ENCODE measurements at places on chromosomes 3 and 15.

GRCh38 chr3:187798126-187798525, 52.9 kb upstream of the BCL6 start:
- no peak for DNase-seq

DNA sequence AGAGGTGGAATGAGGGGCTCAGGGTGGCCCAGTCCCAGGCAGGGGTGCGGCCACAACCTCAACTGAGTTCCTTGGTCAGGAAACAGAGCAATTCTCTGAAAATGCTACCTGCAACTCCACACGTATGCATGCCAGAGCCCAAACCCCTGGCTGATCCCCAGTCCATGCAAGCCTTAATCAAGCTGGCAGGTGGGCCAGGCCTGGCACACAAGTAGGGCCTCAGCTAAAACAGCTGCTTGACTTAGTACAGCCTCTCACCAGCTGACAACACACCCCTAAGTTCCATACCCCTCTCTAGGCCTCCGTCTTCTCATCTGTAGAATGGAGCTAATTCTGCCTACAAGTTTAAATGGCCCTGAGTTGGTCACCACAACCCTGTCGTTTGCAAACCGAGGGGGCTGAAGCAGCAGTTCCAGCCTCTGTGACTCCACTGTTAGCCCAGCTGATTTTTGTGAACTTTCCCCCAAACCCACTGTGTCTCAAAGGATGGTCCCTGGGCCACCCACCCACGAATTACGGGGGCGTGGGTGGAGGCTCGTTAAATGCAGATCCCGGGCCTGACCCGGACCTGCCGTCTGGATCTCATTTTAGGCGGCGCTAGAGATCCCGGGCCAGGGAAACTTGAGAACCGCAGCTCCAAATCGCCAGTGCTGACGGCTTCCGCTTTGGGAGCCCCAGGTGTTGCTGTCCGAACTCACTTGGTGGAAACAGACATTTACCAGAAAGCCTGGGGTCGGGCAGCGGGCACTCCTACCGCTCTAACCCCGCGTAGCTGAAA, 927 bp downstream of the CHDH start:
- DNase-seq: no peak

- DNase-seq: no peak
Measured at GRCh38 chr3:100333970-100334487, 528 bp upstream of the NIT2 start.

DNA sequence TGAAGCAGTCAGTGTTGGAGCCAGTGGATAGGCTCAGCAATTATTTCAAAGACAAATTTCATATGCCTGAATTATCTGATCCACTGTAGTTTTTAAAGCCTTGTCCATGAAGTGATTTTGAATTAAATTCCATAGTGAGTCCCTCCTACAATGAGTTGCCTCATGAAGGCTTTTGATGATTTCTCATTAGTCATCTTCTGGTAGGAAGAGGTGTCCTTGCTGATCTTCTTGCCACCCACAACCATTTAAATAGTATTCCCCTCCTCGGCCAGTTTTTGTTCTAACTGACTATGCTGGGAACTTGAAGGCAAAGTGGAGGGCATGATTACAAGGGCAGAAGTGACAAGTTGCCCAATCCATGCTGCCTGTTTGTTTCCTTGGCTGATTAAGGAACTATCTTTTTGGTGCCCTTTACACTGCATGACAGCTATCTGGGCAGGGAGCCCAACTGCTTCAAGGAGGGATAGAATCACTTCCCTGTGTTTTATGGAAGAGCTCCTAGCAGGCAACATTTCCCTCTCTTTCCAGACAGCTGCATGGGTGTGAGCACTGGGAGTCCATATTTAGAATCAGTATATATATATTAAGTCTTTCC, 617.5 kb downstream of the ZPLD1 start:
- DNase-seq: no peak

GRCh38 chr15:80006946-80007345, 36.0 kb upstream of the BCL2A1 start:
- DNase-seq: no peak

DNA sequence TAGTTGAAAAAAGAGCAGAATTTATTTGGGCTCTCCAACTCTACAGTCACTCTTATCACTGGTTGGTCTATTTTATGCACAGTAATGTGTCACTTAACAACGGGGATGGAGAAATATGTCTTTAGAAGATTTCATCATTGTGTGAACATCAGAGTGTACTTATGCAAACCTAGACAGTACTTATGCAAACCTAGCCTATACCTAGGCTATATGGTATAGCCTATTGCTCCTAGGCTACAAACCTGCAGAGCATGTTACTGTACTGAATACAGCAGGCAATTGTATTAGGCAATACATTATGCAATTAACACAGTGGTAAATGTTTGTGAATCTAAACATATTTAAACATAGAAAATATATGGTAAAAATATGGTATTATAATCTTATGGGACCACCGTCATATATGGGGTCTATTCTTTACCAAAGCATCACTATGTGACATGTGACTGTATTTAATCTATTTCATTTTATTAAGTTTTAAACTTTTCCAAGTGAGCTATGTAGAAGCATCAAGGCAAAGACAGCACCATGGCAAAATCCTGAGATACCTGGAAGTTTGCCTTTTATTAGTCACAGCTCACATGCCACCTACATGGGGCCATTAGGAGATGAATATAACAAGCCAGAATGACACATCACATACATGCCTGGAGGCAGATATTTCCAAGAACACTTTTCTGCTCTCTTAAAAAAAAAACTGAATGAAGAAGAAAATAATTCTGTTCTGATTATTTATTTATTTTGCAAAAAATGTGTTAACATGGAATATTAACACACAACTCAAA, 537.4 kb downstream of the TUSC7 start:
- DNase-seq: no peak

- no peak for DNase-seq
Measured at GRCh38 chr3:185825639-185826481, 1.0 kb upstream of the IGF2BP2 start.

GRCh38 chr3:122456074-122456473, 40.2 kb upstream of the WDR5B start:
- DNase-seq: no peak

DNA sequence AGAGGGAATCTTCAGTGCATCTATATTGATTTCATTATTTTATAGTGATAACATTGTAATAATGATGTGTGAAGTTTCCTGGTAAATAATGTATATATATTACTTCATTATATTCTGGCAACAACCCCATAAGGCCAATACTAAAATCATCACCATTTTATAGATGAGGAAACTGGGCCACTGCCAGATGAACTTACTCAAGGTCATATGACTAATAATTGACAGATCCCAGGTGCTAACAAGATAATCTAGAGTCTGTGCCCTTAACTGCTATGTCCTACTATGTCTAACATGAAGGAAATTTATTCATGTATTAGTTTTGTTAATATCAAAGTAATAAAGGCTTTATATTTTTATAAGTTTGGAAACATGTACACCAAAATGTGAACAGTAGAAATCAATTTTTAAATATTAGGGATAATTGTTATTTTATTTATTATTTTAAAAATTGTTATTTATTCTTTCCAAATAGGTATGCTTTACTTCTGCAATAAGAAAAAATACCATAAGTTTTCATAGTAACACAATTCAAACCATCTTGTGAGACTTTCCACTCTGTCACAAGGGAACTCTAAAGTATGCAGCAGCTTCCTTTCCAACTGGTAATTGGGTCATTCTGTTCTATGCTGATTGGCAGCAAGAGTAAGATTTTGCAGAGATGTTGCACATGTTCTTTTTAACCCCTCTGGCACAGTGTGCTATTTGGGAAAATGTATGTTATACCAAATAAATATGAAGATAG, 90.8 kb upstream of the CMC1 start:
- DNase-seq: no peak

- no peak for DNase-seq
Measured at GRCh38 chr3:24323272-24323671, 171.4 kb downstream of the THRB start.

- no peak for DNase-seq
Measured at GRCh38 chr15:40838756-40839155, 5.1 kb upstream of the SPINT1 start.

GRCh38 chr3:182364723-182365650, 428.3 kb upstream of the ATP11B start:
- DNase-seq: no peak

DNA sequence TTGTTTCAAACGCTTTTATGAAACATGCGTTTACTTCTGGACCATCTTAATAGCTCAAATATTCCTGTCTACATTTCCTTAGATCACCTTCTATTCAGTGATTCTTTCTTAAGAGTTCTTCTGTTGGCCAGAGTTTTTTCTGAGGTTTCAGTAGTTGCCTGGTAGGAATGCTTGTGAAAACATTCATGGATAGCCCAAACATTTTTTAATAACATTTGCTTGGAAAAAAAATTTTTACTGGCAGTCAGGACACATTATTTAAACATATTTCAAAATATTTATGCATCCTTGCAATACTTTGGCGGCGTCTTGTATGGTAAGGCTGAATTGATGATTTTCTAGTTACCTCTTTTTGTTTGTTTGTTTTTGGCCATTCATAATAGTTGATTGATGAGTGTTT, 47.4 kb upstream of the ZBTB20 start:
- DNase-seq: no peak

DNA sequence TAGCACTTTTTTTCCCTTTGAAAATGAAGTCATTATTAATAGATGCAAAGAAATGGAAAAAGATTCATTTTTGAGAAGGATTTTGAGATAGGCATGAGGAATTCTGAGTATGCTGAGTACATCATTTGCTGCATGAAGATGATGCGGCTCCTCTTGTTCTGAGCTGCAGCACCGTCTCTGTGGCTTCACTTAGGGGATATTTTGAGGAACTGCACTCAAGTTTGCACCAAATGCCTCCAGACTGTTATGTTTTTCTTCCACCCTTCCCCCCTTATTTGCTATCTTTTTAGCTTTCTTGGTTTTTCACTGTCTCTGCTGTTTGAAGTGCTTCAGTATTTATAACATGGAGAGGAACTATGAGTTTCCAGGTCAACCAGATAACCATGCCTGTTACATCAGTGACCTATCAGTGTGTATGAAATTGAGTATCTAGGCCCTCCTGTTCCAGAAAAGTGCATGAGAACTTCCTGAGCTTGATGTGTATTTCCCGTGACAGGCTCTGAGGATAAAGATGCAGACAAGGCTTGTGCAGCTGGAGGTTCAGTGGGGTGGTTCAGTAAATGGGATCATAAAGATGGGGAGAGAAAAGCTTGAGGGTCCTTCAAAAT, 128.7 kb downstream of the PDCD6IP start:
- no peak for DNase-seq

GRCh38 chr3:23709987-23710386, 95.8 kb upstream of the UBE2E1 start:
- no peak for DNase-seq

DNA sequence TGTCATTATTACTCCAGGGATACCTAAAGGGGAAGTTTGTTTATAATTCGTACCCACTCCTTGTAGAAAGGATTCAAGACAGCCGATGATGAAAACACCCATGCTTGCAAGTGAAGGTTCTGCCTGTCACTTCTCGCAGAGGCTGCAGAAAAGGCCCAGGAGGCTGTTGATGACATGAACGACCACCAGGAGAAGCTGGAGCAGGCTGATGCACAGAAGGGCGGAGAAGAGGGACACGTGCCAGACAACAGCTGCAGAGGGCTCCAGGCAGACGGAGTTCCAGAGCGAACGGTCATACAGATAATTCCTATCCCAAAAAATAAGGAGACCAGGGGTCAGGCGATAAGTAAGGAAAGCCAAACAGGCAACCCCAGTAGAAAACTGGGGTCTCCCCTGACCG, 5.7 kb upstream of the DYNLT2B start:
- no peak for DNase-seq

DNA sequence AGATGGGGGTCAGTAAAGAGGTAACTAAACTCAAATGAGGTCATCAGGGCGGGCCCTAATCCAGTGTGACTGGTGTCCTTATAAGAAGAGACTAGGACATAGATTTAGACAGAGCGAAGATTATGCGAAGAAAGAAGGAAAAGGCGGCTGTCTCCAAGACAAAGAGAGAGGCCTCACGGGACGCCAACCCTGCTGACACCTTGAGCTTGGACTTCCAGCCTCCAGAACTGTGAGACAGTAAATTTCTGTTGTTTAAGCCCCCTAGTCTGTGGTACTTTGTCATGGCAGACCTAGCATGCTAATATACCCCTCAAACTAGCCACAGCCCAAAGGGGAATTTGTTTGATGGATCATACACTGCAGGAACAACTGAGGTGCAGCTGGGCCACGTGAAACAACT, 183.0 kb downstream of the ABHD5 start:
- DNase-seq: no peak

DNA sequence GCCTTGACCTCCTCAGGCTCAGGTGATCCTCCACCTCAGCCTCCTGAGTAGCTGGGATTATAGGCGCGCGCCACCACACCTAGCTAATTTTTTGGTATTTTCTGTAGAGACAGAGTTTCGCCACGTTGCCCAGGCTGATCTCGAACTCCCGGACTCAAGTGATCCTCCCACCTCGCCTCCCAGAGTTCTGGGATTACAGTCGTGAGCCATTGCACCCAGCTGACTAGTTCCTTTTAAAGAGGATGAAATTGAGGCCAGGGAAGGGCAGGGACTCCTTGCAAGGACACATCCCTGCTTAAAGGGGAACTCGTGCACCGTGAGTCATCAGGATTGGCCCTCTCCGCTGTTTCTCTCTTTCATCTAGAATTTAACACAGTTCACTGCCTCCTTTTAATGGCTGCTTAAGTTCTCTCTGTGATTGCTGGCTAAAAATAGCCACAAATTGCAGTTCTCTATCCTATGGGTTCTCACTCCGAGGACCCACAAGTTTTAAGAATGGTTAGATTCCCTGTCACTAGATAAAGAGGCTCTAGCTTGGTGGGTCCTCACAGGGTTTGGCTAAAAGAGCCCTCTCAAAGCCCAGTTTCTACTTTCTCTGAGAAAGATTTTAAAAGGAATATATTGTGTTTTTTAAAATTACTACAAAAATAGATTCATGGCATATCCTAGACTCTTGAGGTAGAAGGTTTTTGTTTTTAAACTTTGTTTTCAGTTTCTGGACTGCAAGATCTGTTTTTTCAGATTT, 1.4 kb downstream of the CRTAP start:
- DNase-seq: peak; percentile 36

GRCh38 chr3:123687286-123687685, 102.4 kb upstream of the HACD2 start:
- DNase-seq: no peak

- no peak for DNase-seq
Measured at GRCh38 chr3:43580181-43580580, 41.6 kb downstream of the ANO10 start.

GRCh38 chr15:58520936-58521292, 89.1 kb downstream of the LIPC start:
- DNase-seq: no peak

DNA sequence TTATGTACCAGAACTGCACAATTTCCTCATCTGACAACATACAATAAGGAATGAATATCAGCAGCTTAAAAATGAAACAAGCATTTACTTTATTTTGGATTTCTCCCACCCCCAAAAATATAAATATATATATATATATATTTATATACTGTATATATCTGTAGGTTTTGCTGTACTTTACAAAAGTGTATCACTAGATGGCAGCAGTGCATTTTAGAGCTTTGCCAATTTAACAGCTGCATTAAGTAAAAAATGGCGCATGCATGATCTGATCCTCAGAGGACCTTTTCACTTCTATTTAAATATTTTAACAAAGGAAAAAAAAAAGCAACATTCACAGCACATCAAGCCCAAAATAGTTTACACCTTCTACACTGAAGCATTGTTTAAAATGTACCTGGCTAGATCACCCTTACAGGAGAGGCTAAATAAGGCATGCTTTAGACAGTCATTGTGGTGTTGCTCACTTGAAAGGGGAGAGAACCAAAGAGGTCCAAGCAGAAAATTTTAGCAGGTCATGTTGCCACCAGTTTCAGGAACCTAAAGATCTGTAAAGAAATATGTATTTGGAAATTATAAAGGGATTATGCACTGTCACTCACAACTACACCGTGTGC, 72.6 kb downstream of the NPTN start:
- peak; percentile 55 for DNase-seq

Measured in AG04450 (cell line).